ENCODE measurements at places on chromosomes 6 and 20.

DNA sequence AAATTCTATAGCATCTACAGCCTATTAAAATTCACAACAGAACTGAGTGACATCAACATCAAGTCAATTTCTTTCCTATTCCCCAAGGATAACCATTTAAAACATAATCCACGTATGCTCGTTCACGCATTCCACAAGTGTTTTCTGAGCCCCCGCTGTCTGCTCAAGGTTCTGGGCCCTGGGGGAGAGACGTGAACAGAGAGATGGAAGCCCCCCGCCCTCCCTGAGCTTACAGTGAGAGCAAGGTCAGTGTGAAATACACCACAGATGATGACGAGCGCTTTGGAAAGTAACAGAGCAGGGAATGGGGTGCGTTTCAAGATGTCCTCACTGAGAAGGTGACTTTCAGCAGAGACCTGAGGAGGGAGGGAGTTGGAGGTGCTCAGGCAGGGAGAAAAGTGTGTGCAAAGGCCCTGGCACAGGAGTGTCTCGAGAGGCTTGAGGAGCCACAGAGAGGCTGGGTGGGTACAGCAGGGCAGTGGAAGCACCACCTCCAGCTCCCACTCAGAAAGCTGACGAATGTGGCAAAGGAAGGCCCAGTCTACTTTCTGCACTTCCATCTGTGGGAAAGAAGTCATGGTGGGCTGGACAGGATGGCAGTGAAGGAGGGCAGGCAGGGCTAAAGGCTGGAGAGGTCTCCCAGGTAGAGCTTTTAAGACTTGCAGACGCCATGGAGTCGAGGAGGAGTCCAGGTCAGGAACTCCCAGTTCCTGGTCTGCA lies 88.3 kb downstream of the DLL1 start:
- no peak for ATAC-seq

DNA sequence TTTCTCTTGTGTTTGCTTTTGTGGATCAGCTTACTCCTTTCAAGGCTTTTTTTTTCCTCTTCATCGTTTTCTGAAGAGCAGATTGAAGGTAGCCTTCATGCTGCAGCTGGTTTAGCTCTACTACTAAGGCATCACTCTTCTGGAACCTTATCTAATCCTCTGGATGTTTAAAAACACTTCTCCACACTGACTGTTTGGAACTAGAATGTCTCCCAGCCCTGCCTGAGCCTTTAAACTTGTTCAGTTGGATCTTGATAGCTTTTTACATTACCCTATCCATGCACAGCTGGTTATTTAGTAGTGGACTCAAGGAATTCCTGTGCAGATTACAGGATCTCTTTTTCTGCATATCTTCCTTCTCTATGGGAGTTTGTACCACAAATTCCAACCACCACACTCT lies 108.9 kb upstream of the ASCC3 start:
- no peak for ATAC-seq

DNA sequence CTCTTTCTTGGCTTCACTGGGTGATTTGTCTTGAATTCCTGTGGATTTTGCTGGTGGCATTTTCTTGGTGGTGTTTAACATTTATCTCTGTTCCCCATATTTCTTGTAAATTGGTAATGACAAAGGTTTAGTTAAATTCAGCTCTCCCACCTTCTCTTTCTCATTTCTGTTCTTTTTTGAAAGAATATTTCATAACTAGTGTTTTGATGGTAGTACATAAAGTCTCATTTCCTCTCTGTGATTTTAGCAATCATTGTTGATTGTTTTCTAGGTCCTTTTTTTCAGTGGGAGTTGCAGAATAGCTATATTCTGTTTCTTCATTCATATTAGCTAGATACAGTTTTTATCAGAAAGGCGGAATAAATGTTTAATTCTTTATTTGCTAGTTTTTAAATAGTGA lies 73.1 kb downstream of the QKI start:
- no peak for ATAC-seq

DNA sequence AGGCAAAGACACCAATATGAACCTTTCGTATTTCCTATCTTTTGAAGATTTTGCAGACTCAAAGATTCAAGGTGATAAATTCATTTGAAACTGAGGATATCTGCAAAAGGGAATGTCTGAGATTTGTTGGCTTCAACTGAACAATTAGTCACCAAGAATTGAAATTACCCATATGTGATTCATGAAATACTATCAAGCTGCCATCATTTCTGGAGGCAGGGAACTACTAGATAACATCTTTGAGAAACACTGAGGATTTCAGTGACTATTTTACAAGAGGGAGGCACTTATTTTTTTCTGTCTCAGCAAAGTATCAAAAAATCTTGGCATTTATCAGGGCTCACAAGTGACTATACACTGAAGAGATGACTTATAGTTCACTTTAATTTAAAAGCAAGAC lies 39.8 kb upstream of the MMS22L start:
- ATAC-seq, result no peak

GRCh38 chr6:2753743-2754142 lies 3.0 kb upstream of the MYLK4 start:
- ATAC-seq, result no peak

DNA sequence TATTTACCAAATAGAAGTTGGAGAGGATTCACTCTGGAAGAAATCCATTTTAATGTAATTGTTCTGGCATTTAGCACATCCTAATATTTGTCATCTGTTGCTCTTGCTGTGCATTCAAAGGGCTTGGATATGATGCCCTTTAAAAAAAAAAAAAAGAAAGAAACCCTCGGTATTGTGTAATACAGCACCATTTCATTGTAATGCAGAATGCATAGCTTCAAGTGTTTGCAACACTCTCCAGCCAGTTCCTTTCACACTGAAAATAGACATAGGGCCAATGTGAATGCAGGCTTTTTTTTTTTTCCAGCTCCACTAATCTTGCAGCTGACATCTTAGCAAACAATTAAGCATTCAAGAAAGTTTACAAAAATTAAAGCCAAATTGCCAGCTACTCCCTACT lies 197.4 kb upstream of the POU3F2 start:
- no peak for ATAC-seq

- ATAC-seq, result peak; percentile 84
Measured at GRCh38 chr6:2225422-2226392, 19.7 kb downstream of the GMDS start.

DNA sequence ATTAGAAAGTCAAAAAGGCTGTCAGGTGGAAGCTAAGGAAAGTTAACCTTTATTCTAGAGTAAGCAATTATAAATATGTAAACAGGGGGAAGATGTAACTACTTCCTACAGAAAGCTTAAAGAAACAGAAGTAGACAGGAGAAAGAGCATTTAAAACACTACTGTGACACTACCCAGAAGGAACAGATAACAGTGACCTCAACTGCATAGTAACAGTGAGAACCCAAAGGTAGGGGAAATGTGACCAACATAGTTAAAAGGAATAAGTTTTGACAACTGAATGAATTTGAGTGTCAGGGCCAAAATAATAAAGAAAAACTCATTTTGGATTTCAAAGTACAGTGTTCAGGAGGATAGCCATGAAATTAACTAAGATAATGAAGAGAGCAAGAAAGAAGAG lies 43.5 kb downstream of the IBTK start:
- ATAC-seq, result no peak

DNA sequence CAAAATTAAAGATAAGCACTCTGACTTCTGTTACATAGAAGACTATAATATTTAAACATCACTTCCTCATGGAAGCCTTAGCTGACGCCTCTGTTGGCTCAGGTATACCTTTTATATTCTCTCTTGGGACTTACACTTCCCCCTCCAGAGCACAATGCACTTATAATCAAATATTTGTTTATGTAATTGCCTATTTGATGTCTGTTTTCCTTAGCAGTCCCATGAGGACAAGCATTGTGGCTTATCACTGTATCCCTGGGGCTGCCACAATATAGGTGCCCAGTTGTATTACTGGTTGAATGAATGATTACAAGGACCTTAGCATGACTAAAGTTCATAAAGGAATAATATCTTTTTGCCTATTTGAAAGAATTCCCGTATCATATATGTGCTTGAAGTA lies 186.7 kb upstream of the VGLL2 start:
- ATAC-seq, result no peak

DNA sequence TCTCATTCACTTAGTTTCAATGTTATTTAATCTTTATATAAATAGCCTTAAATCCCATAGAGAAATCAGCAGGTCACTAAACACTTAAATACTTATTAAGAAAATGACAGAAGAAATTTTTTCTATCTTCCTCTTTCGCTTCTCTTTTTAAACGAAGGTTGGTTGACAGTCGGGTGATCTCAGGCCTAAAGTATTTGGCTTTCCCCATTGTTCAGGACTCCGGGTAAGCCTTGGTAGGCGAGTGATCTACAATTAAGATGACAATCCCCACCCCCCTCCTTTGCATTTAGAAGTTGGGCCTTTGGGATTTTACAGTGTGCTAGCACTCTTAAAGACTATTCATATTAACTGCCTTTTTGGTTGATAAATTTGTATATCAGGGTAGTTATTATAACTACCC lies 19.7 kb upstream of the UTRN start:
- ATAC-seq, result no peak

DNA sequence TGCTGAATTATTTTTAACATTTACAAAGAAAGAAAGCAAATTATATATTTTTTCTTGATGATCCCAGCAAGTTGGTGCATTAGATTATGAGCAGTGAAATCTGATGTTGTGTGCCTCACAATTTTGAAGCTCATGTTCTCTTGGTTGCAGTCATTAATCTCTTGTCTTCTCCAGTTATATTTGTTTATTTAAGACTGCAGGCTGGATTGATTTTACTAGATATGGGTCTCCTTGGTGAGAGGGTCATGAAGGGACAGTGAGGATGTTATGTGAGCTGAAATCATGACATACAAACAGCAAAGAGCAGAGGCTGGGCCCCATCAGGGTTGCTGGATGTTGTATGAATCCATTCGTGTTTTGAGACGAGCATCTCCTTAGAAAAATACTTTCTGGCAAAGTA lies 64.2 kb upstream of the AKIRIN2 start:
- ATAC-seq, result no peak

DNA sequence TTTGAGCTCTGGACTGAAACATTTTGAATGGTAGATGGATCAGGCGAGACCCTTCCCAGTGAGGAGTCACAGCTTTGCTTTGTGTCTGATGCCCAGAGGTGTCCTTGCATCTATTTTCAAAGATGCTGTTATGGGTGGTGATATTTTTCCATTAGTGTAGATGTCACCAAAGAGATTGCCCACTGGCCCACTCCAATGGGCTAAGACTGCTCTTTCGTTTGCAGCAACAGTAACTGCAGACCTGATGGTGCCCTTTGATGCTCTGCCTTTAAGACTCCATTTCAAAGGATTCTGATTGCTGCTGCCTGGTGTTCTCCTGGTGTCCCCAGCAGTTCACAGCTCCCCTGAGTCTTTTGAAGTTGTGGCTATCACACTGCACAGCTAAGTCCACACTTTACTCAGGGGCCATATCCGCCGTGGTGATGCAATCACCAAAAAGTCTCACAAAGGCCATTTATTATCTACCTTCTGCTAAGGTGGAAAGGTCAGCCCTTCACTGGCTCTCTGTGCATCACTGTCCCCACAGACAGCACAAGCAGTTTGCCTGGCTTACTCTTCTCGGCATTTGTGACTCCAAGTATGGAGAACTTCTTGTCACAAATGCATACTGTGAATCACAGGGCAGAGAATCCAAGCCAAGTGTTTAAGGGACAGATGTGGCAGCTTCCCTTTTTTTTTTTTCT lies 56.4 kb downstream of the NOX3 start:
- ATAC-seq, result no peak

GRCh38 chr6:69456086-69456485 lies 340.7 kb downstream of the LMBRD1 start:
- ATAC-seq, result no peak

DNA sequence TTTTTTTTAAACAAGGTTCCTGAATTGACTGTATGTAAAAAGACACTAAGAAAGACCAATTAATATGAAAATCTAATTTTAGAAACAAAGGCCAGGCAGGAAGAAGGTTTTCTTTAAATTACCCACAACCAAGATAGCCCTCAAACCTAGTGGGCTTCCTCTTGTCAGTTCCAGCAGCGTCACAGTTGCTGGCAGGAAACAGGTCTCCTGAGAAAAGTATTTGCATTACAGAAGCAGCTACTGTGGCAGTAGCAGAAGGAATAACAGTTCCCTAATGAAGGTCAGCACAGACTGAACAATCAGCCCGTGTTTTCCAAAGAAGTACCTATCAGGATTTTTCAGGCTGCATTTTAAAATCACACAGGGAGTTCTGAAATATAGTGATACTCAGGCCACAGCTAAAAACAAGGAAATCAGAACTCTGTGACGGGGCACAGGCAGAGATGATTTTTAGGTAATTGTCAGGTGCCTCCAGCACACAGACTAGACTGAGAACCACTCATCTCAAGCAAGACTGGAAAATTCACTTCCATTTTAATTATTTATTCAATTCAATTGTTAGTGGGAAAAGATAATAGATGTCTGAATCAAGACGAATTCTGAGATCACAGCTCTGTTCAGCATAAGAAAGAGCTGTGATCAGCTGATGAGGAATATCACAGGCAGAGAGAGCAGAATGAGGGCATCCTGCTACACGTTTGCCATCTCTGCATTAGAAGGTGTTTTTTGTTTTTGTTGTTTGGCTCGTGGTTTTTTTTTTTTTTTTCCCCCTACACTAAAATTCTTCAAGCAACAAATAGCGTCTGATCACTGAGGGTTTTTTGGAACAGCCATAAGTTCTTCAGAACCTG lies 230.5 kb upstream of the KHDRBS2 start:
- ATAC-seq, result no peak

GRCh38 chr20:11331096-11331495 lies 586.6 kb upstream of the BTBD3 start:
- peak; percentile 52 for ATAC-seq

DNA sequence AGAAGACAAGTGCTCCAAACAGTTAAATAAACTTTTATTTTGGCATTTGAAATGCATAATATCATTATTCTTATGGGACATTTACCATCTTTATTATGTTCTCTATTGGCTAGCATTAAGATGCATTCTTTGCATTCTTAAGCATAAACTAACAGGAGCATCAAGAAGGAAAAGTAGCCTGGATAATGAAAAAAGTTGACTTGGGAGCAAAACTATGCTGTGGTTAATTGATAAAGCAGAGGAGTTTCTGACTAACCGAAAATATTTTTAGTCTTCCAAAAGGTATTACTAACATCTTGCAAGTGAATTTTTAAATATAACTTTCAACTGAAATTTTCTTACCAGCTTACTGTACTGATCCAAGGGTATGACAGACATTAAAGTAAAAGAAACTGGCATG lies 140.3 kb downstream of the FLRT3 start:
- ATAC-seq, result no peak

DNA sequence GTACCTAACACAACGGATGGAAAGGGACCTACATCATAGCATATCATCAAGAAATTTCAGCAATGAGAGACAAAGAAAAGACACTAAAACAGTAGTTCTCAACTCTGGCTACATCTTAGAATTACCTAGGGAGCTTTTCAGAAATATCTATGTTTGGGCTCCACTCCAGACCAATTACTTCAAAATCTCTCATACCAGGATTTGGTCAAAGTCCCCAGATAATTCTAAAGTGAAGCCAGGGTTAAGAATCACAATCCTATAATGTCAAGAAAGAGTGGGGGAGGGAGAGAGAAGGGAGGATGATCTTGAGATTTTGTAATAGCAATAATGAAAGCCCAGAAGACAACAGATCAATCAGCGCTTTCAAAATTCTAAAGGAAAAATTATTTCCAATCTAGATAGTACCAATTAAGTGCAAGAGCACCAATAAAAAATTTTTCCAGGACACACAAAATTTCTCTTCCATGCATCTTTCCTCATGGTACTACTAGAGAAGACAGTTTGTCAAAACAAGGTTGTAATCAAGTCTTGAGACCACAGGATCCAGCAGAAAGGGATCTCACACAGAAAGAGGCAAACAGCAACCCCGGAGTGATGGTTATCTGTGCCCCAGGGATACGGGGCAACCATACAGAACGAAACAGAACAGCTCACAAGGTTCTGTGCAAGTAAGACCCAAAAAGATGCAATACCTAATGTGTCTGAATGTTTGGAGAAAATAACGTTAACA lies 152.9 kb upstream of the DST start:
- ATAC-seq, result no peak

- peak; percentile 66 for ATAC-seq
Measured at GRCh38 chr20:33370291-33370690, 31.0 kb downstream of the CDK5RAP1 start.
